Iris pigment epithelial cell (primary cell): ENCODE measurements at places on chromosomes 13 and 19.
A peak's percentile ranks its signal among the peaks of the same experiment; 100 is the strongest.

- no peak for DNase-seq
Observed at GRCh38 chr13:106295971-106296370, 239.5 kb downstream of the EFNB2 start.

DNA sequence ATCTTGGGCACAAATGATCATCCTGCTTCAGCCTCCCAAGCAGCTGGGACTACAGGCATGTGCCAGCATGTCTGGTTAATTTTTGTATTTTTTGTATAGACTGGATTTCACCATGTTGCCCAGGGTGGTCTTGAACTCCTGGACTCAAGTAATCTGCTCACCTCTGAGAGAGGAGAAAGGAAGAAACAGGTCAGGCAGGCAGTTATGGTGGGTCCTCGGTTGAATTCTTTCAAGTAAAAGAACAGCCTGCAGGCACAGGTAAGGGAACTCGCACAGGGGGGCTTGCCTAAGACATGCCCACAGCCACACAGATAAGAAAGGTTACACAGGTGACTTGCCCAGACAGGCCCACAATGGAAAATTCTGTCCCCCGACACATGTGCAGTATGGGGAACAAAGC is 34.8 kb upstream of the CYSLTR2 start:
- no peak for DNase-seq

DNA sequence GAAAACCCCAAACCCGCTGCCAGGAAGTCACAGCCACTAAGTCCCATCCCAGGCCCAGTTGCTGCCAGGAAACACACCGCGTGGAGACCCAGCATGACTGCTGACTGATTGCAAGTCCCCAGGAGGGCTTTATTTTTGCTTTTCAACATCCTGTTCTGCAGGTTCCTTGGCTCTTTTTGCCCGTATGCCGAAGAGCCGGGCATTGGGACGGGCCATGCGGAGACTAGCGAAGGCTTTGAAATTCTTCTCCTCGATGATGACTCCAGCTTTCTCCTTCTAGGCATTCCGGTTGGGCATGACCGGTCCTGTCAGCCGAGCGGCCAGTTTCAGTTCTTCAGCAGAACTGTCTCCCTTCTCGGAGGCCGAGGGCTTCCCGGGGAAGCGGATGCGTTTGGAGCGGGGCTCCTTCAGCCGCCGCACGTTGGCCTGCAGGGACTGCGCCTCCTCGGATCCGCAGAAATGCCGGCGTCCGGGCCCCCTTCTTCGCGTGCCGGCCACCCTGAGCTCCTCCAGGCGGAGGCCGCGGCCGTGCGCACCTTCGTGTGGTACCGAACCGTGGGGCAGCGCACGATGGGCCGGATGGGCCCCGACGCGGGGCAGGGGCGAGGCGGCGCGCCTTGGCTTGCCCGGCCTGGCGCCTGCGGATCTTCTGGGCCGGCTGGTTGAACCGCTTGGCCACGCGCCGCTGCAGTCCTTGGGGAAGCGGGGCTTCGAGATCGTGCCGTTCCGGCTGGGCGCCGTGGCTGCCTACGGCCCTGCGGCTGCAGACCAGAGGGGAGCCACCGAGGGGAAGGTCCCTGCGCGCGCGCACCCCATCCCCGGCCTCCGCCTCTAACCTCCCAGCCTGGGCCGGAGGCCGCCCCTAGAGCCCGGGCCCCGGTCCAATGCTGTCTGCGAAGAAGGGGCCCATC is 15.2 kb downstream of the ZSCAN5C start:
- DNase-seq, result peak; percentile 41

- DNase-seq, result no peak
Observed at GRCh38 chr19:17376935-17377600, at the start of gene PLVAP. Gene PLVAP, minus strand, starts transcription at chr19:17377342. Its CDS starts 54 bp downstream, at chr19:17377288.

- peak; percentile 97 for DNase-seq
Observed at GRCh38 chr13:33251131-33251661, 34.4 kb downstream of the STARD13 start.
